WTC11 (cell line): ENCODE measurements at places on chromosomes 1 and 21. TPM values are rescaled to one million over a fixed set of nuclear protein-coding genes. Genes with fewer than 3 reads are reported as not detected.
A peak's percentile ranks its signal among the peaks of the same experiment; 100 is the strongest.

DNA sequence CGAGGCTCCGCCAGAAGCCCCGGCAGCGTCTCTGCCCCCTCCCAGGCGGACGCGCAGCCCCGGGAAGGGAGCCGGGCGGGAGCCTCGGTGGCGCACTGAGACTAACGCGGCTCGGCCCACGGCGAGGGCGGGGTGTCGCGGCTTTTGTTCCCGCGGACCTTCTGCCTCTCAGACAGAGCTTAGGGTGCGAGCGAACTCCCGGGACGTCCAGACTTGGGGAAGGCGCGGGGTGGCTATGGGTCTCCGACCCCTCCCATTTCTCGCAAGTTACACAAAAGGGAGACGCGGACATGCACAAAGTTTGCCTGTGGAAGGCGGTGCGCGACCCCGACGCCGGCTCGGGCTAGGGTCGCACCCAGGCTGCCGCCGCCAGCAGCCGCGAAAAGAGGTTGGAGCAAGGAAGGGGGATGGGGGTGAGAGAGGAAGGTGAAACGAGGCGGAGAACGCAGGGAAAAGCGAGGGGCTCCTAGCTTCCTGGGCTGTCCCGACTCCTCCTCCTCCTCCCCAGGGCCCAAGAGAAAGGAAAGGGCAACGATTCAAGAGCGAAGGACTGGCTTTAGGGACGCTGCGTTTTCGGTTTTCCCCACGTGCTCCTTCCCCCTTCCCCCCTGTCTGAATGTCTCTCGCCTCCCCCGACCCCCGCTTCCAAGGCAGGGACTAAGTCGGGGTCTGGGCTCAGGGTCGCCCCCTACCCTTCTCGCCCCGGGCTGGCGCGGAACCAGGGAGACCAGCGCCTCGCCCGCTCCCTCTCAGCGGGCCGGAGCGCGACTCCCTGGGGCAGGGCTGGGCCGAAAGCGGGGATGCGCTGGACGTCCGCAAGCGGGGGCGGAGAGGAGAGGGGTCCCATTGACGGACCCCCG is 729 bp downstream of the APP start:
- DNase-seq = peak; percentile 44

DNA sequence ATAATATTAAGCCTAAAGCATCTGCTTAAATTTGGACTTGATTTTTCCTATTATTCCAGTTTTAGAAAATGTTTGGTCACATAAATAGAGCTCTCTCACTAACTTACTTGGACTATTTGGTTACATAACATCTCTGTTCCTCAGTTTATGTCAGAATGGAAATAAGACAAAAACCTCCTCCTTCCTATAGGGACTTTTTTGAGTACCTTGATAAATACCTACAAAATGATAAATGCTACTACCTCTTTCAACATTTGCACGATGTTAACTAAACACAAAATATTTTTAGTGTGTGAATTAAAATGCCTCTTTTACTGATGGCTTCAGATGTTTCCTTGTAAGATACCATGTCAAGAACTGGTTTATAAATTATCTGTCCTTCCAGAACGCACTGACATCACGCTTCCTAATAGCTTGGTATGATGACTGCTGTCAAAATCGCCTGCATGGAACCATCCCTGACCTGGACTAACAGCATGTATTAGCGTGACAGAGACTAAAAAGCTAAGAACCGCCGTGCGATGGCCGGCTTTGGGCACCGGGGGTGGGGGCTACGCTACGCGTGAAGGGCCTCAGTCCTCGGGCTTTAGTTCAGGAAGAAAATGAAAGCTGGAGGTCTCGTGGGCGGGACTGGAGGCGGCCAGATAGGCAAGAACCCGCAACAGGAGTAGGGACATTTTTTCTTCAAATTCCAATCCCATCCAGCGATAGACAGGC is 133.2 kb upstream of the BARHL2 start:
- peak; percentile 38 for DNase-seq

DNA sequence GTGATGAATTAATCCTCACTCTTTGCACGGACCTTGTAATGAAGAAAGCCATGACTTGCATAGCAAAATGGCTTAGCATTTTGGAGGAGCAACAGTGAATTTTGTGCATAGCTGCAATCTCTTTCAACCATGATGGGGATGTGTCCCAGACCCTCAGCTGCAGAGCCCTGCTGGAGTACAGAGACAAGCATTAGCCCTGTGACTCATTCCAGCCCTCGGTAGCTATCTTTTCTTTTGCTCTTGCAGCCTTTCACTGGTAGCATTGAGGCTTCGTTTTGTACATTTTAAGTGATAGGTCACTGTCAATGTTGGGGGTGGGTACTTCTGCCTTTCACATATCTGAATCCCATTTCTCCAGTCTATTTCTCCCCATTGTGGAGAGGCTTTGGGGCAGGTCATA is 58.4 kb downstream of the SLC35F3 start:
- no peak for DNase-seq

DNA sequence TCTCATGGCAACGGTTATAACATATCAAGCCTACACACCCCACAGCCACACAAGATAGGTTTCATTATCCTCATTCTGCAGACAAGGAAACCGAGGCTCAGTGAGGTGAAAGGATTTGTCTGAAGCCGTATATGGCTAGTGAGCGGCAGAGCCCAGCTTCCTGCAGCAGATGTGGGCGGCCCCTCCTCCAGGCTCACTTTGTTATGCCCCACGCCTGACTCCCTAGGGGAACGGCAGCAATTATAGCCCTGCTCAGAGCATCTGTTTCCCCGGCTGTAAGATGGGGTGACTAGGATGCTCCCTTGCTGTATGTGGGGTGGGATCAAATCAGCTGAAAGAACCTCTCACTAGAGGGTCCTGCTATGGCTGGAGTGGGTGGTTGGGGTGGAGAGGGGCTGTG is 22.1 kb downstream of the GRHL3 start:
- DNase-seq = no peak

- no peak for DNase-seq
Measured at GRCh38 chr1:211490038-211490678, 1.8 kb downstream of the RD3 start.

DNA sequence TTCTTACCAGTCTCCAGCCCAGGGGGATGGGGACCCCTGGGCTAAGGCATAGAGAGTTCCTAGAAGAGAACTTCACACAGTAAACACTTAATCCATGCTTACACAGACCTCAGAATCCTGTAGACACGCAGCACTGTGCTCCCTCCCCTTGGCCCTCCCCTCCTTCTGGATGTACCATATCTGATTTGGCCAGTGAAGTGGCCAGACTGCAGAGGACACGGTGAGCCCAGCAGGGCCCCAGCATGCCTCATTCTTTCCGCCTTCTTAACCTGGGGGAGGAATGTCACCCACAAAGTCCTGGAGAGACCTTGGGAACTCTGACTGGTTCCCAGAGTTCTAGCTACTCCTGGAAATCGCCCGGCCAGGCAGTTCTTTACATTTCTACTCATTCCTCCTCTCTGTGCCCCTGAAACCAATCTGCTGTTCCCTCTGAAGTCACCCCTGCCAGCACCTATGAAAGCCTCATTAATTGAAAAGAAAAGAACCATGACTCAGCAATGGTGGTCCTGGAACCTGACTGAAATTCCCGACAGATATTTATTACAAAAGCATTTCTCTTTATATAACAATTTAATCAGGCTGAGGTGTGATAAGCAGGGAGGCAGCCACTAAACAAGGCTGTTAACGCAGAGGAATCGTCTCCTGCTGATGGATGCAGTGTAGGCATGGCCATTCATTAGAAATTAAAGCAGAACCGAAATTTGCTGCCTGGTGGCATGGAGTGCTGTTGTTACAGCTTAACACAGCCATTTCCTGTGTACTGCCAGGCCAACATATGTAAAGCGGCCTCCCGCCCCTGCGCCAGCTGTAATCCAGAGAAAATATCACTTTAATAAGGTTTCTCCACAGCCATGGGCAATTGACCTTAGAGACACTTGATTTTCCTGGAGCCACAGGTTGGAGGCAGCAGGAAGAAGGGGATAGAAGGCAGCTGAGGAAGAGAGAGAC is 74.6 kb upstream of the KCND3 start:
- DNase-seq = no peak

GRCh38 chr1:156356875-156357534 is 12.0 kb upstream of the RHBG start:
- peak; percentile 93 for DNase-seq

DNA sequence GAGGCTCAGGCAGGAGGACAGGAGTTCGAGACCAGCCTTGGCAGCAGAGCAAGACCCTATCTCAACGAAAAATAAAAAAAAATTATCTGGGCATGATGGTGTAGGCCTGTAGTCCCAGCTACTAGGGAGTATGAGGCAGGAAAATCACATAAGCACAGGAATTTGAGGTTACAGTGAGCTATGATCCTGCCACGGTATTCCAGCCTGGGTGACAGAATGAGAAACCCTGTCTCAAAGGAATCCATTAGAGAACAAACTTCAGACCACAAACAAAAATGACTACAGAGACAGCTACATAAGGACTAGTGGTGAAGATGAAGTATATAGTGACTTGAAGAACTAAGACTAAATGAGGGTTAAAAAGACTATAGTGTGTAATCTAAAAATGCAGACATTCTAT is 233.1 kb downstream of the RERE start:
- no peak for DNase-seq

DNA sequence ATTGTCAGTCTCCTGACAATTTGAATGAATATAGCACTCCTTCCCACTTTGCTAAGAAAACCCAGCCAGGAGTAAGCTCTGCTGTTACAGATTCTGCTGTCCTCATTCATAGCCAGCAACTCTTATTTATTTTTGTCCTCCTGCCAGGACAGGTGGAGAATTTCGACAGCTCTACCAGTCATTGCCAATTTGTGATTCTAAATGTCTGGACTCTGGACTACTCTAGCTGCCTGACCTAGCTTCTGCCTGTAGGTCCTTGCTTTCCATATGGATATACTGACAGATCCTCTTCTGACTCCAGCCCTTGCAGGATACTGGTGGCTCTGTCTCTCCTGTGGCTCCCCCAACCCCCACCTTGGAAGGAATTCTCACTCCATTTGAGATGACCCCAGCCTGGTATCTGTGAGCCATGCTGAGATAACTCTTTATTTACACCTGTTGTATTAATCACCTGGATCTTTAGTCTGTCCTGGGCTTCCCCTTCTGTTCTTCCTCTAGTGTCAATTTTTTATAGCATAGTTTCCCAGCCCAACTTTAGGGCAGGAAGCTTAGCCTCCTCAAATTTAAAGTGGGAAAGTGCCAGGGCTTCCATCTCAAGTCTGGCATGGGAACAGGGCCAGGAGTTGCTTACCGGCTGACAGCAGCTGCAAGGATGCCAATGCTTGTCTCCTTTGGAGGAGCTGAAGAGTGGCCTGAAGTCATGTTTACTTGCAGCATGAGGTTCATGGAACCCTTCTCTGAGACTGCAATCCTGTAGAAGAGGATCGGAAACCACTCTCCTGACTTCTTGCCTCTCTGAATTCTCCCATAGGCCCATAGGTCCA is 6.7 kb downstream of the PM20D1 start:
- DNase-seq = no peak

- no peak for DNase-seq
Measured at GRCh38 chr21:38321568-38321967, 64.8 kb downstream of the KCNJ15 start.

DNA sequence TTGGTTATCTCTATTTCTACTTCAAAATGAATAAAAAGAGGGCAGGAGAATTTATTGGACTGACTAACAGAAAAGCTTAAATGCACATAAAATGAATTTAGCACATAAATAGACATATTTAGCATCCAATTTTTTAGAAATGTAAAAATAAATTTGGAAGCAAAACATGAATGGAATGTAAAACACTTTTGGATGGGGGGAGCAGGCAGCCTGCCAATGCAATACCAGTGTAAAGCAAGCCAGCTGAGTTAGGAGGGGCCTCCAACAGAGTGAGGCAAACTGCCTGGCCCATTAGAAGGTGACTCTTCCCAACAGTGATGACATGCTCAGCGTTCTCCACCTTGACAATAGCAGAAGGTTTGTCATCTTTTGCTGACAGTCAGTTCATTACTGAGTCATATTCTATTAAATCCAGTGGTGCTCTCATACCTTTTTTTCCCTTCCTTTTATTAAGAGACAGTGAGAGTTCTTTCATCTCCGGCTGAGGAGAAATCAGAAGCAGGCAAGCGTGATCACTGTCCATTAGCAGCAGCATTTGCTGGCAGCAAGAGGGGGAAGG is 19.5 kb upstream of the EXO1 start:
- DNase-seq = no peak

DNA sequence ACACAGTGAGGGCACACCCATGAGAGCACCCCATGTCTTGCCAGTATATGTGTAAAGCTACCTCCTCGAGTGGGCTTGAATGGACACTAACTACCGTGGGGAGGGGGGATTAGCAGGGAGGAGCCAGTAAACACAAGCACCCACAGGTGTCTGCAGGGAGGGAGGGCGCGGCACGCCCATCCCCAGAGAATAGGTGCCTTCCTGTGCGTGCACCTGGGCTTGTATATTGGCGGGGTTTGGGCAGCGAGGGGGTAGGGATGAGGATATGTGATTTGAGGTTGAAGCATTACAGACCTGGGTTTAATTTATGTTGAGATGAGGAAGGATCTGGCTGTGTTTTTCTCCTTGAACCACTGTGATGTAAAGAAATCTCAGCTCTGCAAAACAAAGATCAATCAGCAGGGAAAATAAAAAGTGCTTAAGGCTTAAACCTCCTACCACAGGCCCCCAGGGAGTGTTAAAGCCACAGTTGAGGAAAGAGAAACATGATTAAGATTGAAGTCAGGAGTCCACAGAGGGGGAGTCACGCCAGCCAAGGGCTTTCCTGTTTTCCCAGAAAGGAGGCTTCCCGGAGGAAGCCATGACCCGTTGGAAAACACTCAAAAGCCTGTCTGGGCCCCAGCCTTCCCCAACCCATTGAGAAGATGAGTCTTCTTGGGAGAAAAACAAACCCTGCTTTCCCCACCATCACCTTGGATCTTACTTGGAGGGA is 80.0 kb downstream of the CAMK2N1 start:
- no peak for DNase-seq

DNA sequence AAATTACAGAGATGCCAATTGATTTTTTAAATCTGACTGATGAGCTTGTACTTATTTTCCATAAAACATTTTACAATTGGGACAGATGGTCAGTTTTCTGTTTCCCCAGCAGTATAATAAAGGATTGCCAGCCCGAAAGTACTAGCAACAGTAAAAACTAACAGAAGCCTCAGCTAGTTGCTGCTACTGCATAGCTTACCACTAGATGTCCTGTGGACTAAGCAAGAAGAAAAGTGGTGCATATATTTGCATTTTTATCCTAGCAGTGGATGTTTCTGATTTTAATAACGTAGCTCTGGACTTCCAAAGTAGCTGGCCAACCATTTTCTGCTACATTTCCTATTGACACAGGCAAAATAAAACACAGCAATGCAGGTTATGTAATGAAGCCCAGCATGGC is 241.5 kb downstream of the BARHL2 start:
- no peak for DNase-seq

Gene TRIM67
- not detected in 3 replicates for total RNA-seq

Gene PTPN14
- 83.3 to 88.4 TPM (median 86.4 TPM) in 3 replicates for total RNA-seq

Gene FAM43B
- 2.9 to 3.1 TPM (median 3.1 TPM) in 3 replicates for total RNA-seq

Gene IVL
- not detected in 3 replicates for total RNA-seq

Gene VANGL1
- total RNA-seq = 13.3 to 15.8 TPM (median 13.9 TPM) in 3 replicates

Gene ATP1A4
- total RNA-seq = 0.37 to 0.78 TPM (median 0.55 TPM) in 3 replicates
